ENCODE measurements at places on chromosomes 5 and 9.

GRCh38 chr9:93155716-93156474 is 21.8 kb upstream of the NINJ1 start:
- no peak for DNase-seq

- no peak for DNase-seq
Measured at GRCh38 chr5:78242001-78242400, 52.5 kb downstream of the AP3B1 start.

GRCh38 chr9:95857896-95858295 is 17.6 kb upstream of the ERCC6L2 start:
- DNase-seq: no peak

DNA sequence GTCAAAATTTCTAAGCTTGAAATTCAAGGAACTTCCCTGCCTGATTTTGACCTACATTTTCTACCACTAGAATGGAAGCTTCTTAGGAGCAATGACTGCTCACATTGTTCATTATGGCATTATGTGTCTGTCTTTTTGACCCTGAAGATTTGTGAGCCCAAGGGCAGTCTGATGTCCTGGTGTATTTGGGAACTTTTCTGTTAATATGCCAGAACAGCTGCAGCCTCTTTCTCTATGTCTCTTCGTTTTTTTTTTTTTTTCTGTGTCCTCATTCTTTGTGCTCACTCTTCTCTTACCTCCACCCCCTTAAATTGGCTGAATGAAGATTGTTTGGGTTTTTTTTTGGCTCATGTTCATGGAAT is 34.8 kb upstream of the TMC1 start:
- no peak for DNase-seq

GRCh38 chr9:19999491-20000057 is 210.7 kb upstream of the SLC24A2 start:
- DNase-seq: peak; percentile 96

GRCh38 chr9:17625644-17626388 is 47.0 kb downstream of the SH3GL2 start:
- no peak for DNase-seq

DNA sequence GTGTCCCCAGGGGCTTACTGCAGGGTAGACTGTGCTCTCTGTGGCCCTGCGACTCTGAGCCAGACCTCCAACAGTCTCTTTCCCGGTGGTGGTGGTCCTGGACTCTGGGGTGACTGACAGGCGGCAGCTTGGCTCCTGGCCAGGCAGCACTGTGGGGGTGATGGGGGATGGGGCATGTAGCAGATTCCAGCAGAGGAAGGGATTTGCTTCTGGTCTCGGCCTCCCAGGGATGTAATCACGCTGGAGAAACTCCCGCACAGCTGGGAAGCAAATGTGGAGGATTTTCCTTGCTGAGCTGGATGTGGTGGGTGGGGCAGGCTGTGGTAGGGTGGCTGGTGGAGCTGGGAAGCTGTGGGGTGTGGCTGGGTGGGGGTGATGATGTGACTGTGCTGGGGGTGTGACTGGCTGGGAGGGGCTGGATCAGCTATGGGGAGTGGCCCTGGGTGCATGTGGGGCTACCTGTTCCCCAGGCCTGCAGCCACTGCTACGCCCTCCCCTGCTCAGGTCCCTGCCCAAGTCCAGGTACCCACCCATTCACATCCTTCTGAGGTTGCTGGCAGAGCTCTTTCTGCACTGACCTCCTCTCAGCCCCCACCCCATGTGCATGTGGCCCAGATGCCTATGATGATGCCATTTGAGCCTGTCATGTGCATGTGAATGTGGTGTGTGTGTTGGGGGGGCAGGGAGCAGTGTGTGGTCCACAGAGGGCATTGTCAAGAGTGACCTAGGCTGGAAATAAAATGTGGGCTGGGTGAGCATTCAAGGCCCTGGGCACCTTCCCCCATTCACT is 3.8 kb downstream of the NDST1 start:
- DNase-seq: no peak

GRCh38 chr9:7439355-7439995 is 360.1 kb downstream of the DMAC1 start:
- no peak for DNase-seq

DNA sequence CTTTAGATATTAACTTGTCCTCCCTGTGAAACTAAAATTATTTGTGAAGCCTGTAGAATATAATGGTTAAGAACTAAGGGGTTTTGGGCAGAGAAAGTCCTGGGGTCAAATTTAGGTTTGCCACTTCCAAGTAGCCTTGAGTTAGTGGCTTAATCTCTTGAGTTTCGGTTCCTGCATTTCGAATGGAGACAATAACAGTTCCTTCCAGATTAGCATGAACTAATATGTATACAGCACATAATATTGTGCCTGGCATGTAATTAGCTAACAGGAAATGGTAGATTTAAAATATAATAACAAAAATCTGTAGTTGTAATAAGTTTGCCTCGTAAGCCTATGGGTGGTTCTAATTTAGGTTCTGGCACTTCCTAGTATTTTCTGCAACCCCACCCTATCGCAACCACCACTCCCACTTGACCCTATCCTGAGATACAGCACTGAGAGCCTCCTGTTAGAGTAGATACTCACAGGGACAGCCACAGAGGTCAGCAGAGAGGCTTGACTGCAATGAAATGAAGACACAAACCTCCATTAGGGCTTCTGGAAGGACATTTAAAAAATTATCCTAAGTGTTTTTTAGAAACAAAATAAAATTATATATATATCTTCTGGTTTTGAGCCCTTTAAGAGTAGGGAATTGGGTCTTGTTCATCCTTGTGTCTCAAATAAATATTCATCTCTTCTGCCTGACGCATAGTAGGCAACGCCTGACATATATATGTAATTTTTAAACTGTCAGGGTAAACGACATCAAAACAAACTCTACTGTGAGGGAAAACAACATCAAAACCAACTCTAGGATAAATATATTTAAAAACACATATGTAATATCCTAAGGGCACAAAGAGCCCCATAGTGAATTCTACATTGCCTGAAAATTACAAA is 8.5 kb downstream of the SPINK9 start:
- no peak for DNase-seq
